WERI-Rb-1 (cell line): ENCODE measurements at places on chromosomes 2 and 18.
A peak's percentile ranks its signal among the peaks of the same experiment; 100 is the strongest.

DNA sequence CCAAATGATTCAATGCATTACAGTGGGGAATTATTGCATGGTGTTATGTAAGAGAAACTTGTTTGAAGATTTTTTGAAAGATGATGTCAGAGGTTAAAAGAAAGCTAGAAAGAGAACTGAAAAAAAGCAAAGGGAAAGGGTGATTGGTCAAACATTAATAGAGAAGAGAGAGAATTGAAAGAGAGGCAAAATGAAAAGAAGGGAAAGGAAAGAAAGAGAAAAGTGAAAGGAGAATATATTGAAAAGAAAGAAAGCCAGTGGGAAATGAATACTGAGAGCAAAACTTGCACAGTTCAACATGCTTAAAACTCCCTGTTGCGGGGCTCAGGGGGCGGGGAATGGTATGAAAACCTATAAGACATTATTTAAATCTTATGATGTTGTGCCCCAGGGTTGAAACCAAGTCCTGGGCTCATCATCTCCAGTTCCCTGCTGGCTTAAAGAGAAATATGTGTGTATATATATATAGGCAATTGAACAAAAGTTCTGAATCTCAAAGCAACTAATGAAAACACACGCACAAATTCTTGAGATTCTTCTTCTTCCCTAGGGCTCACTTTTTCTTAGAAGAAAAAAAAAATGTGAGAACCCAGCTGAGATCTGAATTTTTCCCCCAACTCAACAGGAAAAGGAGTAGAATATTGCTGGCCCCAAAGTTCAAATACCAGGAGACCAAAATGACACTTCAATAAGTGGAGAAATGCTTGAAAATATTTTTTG, 2045.9 kb upstream of the CELF4 start:
- no peak for DNase-seq

- DNase-seq = no peak
Measured at GRCh38 chr2:117702098-117702497, 112.4 kb upstream of the DDX18 start.

DNA sequence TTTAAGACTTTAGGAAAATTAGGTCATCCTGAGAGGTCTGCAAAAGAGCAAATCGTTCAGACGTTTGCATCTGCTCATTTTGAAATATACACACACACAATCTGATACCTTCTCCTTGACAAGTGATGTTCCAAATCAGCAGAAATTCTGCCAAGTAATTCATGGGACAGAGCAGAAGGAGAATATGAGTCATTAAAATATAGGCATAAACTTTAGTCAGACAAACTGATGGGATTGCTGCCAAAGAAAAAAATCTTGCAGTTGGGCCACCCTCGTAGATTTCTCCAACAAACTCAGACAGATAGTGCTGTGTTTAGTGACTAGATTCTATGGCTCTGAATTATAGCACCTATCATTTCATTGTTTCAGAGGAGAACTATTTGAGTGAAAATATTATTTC, 336.3 kb downstream of the NYAP2 start:
- DNase-seq = no peak

- DNase-seq = no peak
Measured at GRCh38 chr2:182049372-182050148, 63.9 kb downstream of the PPP1R1C start.

DNA sequence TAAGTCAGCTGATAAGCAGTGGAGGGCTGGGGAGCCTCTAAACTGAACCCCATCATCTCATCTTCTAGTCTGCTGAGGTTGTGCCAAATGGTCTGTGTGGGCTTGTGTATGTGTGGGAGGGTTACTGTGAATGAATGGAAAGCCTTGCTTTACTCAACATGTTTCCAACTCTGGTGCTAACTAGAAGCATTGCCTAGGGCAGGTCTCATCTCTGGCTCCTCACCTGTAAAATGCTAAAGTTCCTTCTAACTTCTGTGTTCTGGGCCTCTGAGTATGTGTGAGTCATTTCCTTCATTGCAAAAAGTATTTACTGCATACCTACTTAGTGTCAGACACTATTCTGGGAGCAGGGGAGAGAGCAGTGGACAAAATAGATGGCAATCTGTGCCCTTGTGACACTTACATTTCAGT, 1.3 kb downstream of the LIPG start:
- no peak for DNase-seq

GRCh38 chr2:174245065-174245464, 3.3 kb downstream of the OLA1 start:
- DNase-seq = no peak

GRCh38 chr18:75588412-75588811, 160.9 kb upstream of the SMIM21 start:
- DNase-seq = no peak

DNA sequence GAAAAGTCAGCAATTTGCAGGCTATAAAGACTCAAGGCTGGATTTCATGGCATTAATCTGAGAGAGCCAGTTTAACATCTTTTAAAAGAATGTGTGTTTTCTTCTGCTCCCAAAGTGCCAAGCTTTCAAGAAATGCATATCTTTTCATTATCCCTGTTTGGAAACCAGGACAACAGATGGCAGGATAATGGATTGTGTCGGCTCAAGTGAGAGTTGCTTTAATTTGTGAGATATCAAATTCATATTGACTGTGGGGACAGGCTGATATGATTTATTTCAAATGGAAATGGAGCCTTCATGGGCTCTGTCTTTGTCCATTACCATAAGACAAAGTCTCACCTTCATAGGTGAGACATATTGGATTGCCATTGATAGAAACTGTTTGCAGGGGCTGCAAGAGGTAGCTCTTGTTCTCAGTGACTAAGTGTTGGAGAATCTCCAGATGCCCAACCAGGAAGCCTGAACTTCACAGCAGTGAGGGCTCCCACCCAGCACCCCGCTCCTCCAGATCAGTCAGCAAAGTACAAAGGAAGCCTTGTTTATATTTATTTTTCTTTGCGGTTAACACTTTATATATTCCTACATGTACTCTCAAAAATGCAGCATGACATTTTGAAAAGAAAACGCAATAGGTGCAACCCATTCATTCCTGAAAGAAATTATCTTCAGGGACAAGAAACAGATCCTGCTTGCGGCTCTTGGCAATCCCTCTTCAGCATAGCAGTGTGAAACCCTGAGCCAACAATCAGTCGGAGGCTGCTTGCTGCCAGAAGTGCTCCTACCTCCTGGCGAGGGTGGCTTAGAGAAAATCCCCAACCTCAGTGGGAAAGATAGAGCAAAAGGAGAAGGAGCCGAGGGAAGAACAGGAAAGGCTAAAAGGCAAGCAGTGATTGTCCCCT, 65.8 kb upstream of the ATL2 start:
- peak; percentile 63 for DNase-seq

GRCh38 chr2:2253172-2254016, 77.7 kb downstream of the MYT1L start:
- no peak for DNase-seq

- no peak for DNase-seq
Measured at GRCh38 chr18:172361-172760, 14.0 kb downstream of the USP14 start.

DNA sequence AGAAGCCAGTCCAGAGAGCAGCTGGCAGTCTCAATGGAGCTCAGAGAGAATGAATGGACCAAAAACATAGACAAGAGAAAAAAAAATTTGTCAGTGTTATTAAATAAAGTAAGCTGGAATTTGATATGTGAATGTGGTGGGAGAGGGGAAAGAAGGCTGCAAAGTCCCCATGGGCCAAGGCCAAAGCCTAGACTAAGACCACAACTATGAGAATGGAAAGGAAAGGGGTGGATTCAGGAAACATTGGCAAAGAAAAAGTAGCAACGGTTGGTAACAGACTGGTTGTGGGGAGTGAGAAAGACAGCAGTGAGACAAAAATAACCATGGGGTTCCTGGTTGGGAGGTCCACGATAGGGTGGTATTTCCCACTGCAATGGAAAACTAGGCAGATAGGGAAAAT, 47.0 kb downstream of the ZEB2 start:
- no peak for DNase-seq
